M059J (cell line): ENCODE measurements at places on chromosomes 3 and 15. TPM values are rescaled to one million over a fixed set of nuclear protein-coding genes. Genes with fewer than 3 reads are reported as not detected.

The FHIT gene
- 0.39 TPM in 1 of 2 replicates, not detected in the other for total RNA-seq

The DAPK2 gene
- total RNA-seq: 7.3 and 8.0 TPM in 2 replicates

- peak; percentile 10 for DNase-seq
These were observed 921 bp downstream of the FBXL2 start for GRCh38 chr3:33278163-33278562.

GRCh38 chr3:129985113-129985512 is 10.6 kb downstream of the TRH start:
- DNase-seq: no peak

GRCh38 chr3:43870120-43870519 is 179.4 kb downstream of the ABHD5 start:
- DNase-seq: peak; percentile 89

DNA sequence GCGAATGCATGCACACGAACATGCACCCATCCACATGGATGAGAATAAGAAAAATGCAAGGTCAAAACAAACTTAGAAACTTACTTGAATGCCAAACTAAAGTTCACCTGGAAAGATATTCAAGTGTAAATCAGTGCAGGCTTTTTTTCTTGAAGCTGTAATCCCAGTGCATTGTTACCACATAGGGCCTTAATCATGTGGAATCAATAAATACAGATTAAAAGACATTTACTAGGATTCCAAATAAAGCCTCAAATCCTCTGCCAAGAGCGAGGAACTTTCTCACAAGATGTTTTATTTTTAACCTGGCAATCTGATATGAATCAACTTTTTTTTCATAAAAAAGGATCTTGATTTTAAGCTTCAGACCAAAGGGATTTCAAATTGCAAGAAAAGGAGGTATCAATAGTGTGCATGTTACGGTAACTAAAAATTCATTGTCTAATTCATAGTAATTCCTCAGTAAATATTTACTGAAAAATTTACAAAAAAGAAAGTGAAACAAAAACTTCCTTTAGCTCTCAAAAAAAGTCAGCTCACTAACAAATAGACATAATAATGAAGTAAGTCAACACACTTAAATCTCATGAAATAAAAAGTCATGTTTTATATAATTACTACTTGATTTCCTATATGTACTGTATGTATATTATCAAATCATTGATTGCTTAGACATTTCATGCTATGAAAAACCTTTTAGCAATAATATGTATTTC is 978.6 kb downstream of the PLOD2 start:
- no peak for DNase-seq

- DNase-seq: no peak
These were observed 110.8 kb downstream of the SPATA16 start for GRCh38 chr3:173030273-173030672.
